ENCODE measurements at places on chromosomes 12 and 14.

DNA sequence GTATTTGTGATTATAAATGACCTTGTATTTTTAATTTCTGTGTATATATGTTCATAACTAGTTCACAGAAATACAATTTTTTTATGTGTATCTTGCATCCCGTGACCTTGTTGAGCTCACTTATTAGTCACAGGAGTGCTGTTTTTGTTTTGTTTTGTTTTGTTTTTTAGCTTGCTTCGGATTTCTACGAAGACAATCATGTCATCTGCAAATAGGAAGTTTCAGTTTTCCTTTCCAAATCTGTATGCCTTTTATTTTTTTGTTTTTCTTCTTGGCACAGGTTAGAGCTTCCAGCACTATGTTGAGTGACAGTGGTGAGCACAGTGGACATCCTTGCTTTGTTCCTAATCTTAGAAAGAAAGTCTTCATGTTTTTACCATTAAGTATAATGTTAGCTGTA, 229.2 kb upstream of the GARIN6 start:
- DNase-seq: no peak

GRCh38 chr14:24706351-24706750, 72.4 kb upstream of the GZMB start:
- DNase-seq: no peak

GRCh38 chr12:108884116-108885012, 4.5 kb downstream of the DAO start:
- no peak for DNase-seq

DNA sequence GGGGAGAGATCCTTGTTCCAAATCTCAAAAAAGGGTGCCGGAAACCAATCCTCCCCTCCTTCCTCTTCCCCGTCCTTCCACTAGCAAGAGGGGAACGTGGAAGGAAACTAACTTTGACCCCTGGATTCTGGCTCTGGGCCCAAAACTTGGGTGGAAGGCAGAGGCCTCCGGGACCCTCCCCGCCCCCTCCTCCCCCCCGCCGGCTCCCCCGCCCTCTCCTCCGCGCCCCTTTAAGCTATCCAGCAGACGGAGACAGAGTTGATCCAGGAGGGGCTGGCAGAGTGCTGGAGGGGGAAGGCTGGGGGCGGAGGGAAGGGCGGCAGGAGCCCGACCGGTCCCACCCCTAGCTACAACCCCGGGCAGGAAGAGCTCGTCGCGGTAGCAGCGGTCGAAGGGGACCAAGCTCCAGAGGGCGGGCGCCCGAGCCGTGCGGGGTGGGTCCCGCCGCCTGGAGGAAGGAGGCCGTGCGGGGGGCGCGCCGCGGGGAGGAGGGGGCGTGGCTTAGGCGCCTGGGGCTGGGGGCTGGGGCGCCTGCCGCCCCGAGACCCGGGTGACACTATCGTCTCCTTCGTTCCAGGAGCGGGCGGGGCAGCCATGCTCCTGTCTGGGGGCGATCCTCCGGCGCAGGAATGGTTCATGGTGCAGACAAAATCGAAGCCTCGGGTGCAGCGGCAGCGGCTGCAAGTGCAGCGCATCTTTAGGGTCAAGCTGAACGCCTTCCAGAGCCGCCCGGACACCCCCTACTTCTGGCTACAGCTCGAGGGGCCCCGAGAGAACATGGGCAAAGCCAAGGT, at the start of gene NYNRIN:
Gene NYNRIN, plus strand, starts transcription at position 351 of the 794 bp plus-strand sequence. Its CDS starts 244 bp downstream, at position 595.
- no peak for DNase-seq

DNA sequence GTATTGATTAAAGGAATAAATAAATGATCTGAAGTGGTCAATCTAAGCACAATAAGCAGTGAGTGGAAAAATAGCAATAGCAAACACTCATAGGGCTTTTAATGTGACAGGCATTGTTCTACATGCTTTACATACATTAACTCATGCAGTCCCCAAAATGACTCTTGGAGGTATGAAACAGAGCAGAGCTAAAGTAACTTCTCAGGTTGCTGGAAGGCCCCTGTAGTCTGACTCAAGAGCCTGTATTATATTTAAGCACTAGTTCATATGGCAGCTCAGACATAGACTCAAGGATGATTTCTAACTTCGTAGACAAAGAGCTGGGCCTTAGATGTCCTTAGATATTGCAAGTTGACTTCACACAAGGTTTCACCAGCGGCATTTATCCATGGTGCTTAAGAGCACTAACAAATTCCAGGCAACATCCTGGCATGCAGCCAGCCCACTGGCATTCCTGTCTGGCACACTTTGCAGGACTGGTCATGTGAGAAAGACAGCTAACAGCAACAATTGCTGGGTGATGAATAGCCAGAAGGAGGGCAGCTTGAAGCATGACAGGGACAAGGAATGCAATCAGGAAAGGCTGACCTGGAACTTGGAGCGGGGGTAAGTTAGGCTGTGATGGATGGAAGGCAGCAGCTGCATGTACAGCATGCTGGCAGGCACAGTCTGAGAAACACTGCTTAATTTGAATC, 22.9 kb upstream of the KTN1 start:
- DNase-seq: peak; percentile 41

- DNase-seq: no peak
Measured at GRCh38 chr14:49982501-49982951, 89.6 kb downstream of the ARF6 start.

- DNase-seq: no peak
Measured at GRCh38 chr12:113314121-113314529, 20.8 kb downstream of the SLC8B1 start.

DNA sequence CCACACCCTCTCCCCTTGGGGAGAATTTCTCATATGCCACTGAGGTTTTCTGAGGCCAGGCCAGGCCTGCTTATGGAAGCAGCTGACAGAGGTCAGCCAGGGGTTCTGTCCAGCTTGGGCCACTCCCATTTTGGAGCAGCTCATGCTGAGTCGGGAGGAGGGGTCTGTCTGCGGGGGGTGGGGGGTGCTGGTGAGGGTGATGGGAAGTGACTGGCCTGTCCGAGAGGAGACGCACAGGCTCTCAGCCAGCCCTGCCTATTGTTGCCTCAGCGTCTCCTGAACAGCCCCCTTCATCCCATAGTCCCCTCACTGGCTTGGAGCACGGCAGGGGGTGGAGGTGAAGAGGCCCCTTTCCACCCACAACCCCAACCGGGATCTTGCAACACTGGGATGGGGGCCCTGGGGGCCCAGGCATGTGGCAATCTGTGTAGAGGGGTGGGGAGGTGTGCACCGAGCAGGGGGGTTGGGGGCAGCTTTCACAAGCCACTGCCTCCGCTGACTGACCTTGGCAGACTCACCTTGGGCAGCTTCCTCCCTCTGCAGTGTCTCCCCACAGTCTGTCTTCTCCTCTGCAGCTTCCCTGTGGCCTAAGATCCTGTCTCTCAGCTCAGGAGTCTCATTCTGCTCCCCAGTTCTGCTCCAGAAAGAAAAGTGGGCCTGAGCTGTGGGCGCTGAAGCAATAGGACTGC, 5.5 kb downstream of the CEBPE start:
- no peak for DNase-seq

DNA sequence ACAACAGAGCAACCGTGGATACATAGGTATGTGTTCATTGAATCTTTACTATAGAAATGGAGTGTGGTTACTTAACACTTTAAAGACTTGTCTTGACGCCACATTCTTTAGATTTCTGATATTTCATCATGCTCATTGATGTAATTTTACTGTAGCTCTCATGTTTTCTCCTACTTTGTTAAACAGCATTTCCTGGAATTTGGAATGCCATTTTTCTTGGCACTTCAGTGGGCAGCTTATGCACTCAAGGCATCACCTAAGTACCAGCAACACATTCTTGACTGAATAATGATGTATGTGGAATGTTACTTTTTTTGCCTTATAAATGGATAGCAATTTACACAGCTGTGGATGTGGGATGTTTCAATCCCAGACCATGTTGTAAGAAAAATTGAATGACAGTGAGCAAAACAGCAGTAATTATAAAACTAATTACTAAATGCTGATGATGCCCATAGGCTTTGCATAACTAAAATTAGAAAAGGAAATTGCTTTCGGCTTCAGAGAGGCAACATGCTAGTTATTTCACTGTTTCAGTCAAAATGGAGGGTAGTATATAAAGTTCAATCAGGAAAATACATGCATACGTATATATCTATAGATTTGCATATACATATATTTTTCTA, 298.5 kb downstream of the NPAS3 start:
- no peak for DNase-seq

DNA sequence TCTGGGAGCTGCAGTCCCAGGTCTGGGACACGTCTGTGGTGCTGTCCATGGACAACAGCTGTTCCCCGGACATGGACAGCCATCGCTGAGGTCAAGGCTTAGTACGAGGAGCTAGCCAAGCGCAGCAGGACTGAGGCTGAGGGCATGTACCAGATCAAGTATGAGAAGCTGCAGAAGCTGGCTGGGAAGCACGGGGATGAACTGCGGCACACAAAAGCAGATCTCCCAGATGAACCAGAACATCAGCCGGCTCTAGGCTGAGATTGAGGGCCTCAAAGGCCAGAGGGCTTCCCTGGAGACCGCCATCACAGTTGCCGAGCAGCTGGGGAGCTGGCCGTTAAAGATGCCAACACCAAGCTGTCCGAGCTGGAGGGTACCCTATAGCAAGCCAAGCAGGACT, 375.3 kb downstream of the SEC23A start:
- DNase-seq: no peak

DNA sequence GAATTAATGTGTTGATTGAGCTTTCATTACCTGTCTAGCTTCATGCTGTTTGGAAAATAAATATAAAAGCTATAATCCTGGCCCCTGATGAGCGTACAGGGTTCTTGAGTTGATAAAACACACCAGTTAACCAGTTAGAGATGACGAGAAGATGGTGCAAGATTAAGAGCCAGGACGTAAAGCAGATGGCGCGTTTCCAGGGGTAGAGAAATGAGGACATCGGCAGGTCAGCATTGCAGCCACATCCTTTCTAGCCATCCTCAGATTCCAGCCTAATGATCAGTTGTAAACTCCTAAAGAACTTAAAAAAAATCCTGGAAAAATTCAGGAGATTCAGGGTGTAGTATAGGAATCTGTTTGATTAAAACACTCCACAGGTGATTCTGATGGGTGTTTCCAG, 203.7 kb downstream of the CACNA1C start:
- DNase-seq: peak; percentile 77

DNA sequence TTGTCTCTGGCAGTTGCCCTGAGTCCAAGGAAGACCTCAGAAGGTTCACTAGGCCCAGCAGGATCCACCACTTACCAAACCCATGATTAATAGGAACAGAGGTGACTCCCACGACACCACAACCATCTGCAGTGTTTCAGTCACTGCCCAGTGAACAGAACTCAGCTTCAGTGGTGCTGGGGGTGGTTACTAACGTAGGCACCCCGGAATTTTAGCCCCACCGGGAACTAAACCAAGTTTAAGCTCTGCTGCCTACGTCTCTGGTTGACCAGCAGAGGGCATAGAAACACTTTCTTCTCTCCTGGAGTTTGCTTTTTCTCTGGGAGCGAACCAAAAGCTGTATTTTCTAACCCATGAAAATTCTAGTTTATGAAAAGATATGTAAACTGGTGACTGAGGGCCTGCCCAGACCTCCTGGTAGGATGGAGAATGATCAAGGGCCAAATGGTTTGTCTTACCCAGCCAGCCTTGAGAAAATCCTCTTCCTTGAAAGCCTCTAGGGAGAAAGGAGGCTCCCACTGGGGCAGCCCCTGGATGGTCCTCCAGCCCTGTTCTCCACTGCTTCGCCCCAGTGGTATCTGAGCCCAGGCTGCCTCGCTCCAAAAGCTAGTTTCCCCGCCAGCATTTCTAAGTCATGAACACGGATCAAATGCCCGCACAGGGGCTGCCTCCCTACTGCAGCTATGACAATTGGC, 379.8 kb downstream of the DPF3 start:
- no peak for DNase-seq

DNA sequence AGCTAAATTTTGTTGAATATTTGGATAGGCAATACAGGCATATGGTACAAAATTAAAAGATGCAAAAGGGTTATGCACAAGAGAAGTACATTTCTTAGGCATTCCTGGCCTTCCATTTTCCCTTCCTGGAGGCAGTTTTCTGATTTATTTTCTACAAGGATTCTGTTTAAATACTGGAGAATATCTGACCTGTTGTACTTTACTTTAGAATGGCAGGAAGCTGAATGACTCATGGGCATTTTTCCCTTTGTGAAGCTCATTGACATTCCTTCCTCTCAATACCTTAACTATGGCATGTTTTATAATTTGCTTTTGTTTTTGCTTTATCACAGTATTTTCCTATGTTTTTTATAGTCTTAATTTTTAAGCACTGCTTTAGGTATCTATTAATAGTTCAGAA, 62.7 kb downstream of the RCOR1 start:
- DNase-seq: no peak

DNA sequence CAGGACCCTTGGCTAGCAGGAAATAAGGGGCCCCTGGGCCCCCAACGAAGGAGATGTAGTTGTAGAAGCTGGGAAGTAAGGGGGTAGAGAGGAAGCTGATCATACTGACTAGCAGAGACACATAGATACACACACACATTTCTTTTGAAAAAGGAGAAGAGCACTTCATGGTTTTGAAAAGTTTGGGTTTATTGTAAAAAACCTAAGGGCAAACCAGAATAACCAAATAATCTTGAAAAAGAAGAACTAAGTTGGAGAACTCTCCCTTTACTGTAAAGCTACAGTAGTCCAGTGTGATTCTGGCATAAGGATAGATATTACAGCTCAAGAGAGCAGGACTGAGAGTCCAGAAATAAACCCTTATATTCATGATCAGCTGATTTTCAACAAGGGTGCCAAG, 5.8 kb upstream of the HCAR3 start:
- no peak for DNase-seq

GRCh38 chr14:56886471-56887062, 76.3 kb upstream of the OTX2 start:
- no peak for DNase-seq

DNA sequence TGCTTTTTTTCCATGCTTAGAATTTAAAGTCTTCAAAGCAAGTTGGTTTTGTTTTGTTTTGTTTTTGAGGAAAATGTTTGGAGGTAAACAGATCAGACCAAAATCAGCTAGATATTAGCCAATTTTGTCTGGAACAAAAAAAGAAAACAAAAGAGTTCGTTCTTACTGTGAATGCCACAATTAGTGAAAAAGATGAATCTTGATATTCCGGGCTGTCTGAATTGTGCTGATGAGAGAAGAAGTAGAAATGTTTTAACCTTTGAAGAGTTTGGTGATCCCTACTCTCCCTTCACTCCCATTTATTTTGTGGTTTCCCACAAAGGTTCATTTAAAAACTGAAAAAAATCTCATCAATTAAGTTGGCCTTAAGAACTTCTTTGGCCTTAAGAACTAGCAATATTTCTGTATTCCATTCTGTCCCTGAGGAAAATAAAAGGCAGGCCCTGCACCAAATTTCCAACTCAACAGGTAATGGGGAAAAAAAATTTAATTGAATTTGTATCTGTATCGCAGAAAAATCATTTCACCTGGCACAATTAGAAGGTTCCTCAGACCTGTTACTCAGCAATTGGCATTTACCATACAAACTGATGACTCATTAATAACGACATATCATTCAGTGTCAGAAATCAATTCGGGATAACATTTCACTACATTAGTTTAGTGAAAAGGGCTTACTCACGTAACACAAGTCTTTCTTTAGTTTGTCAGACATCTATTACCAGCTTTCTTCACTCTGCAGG, 562 bp upstream of the GLIPR1L2 start:
- no peak for DNase-seq

- DNase-seq: no peak
Measured at GRCh38 chr12:97140355-97140754, 233.3 kb downstream of the NEDD1 start.

- peak; percentile 71 for DNase-seq
Measured at GRCh38 chr12:62866451-62867082, 68.4 kb downstream of the PPM1H start.

Data from non-pigmented ciliary epithelial cell (primary cell).